ENCODE measurements at places on chromosomes 2 and 18.
A peak's percentile ranks its signal among the peaks of the same experiment; 100 is the strongest.

GRCh38 chr2:224023188-224023587 is 15.9 kb downstream of the SERPINE2 start:
- no peak for DNase-seq

DNA sequence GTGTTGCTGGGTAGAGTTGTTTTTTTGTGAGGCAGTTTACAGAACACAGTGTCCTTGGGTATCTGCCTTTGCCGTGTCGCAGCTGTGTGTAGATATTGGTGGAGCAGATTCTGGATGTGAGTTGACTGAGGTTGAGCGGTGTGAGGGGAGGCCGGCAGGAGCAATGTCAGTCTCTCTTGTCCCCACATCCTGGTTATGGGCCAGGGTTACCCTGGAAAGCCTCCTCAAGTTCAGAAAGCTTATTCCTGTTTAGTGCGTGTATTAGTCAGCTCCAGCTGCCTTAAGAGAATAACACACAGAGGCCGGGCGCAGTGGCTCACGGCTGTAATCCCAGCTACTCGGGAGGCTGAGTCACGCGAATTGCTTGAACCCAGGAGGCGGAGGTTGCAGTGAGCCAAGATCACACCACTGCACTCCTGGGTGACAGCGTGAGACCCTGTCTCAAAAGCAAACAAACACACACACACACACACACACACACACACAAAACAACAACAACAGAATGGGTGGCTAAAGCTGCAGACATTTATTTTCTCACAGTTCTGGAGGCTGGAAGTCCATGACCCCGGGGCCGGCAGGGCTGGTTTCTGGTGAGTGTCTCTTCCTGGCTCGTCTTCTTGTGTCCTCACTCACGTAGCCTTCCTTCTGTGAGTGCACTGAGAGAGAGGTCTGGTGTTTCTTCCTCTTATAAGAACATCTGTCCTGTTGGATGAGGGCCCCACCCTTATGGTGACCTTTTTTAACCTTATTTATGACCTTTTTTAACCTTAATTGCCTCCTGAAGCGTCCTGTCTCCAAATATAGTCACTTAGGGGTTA is 5.1 kb downstream of the NCK2 start:
- DNase-seq = peak; percentile 66

DNA sequence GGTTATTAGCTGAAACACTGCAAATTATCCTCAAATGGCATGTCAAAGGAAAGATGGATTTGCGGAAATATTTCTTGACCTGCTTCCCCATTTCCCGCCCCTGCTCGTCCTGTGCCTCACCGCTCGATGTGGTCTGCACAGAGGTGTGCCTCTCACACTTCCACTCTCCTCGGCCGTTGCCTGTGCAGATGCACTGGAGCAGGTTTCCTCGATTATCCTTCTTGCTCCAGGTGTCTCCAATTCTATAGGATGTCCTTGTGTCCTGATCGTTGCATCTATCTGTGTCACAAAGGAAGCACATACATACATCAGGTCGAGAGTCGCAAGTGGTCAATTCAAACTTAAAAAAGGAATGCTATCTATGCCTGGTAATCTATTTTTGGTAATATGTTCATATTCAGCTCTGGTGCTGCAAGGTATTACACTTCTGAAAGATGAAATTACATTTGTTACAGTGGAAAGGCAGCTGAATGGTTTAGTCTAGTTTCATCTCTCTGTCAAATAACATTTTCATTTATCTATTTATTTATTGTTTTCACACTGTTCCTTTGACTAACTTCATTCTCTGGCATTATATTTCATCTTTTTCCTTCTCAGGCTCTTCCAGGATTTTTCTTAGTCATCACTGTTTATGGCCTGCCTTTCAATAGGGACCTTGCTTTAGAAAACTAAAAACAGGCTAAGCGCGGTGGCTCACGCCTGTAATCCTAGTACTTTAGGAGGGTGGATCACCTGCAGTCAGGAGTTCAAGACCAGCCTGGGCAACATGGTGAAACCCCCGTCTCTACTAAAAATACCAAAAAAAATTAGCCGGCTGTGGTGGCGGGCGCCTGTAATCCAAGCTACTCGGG is 7.6 kb downstream of the FN1 start:
- DNase-seq = no peak

GRCh38 chr18:21191596-21192307 is 50.3 kb upstream of the GREB1L start:
- DNase-seq = no peak

GRCh38 chr18:44497757-44498490 is 182.8 kb upstream of the SETBP1 start:
- no peak for DNase-seq

DNA sequence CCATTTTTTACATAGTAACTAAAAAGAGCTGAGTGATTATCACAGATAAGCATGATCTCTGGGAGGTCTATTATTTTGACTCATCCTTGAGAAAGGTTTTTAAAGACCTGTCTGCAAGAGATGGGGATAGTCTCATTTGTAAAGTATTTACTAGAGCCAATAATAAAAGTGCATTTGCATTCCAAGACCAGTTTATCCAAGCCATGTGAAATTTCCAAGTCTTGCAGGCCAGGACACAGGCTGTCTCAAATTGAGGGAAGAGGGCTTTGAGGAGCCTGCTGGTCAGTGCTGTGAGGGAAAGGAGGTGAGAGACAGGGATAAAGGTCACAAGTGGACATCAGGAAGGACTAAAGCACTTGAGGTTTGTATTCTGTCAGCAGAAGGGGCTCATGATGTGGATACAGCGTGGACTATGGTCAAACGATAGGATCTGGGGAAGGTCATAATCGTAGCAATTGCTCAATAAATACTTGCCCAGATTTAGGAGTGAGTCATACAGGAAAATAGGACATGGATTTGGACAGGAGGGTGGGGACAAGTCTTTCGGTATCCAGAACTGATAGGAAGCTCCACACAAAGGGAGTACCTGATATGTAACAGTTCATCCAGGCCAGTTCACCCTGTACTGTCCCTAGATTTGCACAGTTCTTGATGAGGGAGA is 6.6 kb upstream of the CDH2 start:
- DNase-seq = no peak

DNA sequence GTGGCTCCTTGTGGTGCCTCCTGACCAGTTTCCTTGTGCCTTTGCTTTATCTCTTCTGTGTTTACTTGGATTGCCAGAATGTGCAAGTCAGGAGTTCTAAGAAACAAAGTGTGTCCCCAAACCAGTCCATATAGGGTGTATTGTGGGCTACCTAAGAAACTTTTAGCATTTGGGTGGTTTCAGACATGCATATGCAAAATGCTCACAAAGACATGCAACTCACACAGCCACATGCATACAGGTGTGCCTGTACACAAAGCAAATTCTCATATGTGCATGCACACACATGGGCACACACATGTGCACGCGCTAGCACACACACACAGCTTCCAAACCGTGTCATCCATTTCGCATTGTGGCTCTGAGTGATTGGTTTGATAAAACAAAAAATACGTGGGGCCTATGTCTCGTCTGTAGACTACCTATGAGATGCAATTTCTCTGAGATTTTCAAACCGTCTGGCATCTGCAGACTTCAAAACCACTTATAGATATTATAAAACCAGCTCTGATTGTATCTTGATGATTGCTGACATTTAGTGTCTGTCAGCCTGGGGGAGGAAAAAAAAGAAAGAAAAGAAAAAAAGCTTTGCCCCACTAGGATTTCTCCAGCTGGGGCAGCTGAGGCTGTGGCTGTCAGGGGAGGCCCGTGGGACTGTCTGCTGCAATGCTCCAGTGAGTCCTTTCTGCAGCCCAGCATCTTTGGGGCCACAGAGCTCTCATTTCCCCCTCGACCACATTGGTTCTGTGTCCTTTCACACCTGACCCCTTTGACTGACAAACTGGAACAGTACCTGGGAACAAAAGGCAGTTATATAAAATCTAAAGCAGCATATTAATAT is 556.1 kb downstream of the CMPK2 start:
- DNase-seq = peak; percentile 30

DNA sequence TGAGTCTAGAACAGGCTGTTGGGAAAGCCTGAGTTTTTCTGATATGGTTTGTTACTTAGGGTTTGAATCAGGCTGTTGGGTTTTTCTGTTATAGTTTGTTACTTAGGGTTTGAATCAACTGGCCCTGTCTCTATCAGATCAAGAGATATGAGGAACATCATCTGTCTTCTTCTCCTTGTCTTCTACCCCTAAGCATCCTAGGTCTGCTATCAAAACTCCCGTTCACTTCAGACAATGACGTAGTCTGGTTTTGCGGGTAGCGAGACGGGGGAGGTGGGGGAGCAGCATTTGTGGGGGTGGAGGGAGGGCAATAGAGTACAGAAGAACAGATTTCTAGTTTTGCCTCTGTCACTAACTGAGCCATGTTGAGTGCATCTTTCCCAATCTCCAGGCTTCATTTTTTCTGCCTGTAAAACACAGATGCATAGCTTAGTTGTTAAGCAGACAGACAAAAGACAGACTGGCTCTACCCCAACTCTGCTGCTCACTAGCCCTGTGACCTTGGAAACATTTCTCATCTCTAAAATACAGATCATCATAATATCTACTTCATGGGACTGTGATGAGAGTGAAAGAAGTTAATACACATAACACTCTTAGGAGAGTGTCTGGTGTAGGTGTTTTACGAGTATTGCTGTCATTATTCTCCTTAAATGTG is 9.1 kb downstream of the TNP1 start:
- no peak for DNase-seq

DNA sequence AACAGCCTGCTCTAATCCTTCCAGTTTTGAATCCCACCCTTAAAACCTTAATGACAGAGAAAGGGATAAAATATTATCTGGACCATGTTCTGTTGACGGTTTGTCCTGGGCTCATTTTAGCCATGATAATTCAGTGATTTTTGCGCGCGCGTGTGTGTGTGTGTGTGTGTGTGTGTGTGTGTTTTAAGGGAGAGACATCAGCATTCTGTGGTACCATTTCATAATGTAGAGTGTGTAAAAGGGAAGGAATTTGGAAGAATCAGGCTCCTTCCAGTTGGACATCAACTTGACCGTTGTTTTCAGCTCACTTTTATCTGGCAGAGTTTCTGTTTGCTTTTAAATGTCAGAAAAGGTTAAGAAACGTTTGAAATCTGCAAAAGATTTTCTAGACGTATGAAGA is 535.5 kb downstream of the TNS1 start:
- DNase-seq = no peak

GRCh38 chr2:235541016-235541415 is 47.2 kb downstream of the AGAP1 start:
- no peak for DNase-seq

- peak; percentile 94 for DNase-seq
Observed at GRCh38 chr2:33475224-33476130, 972 bp upstream of the RASGRP3 start.

- no peak for DNase-seq
Observed at GRCh38 chr2:152223977-152224376, 48.4 kb upstream of the STAM2 start.

DNA sequence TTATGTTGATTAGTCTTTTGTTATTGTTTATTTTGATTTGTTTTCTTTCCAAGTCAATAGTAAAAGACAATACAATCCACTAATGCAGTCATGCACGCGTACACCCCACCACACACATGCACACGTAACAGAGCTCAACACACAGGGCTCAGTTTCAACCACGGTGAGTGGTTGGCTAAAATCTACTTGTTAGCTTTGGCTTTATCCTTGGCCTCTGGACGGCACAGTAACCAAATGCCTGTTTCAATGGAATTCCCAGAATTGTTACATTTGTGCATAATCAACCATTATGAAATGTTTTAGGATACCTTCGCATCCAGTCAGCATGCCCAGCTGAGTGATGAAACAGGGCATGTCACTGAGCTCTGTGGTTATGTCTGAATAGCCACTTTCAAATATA is 53.2 kb downstream of the NYAP2 start:
- no peak for DNase-seq

DNA sequence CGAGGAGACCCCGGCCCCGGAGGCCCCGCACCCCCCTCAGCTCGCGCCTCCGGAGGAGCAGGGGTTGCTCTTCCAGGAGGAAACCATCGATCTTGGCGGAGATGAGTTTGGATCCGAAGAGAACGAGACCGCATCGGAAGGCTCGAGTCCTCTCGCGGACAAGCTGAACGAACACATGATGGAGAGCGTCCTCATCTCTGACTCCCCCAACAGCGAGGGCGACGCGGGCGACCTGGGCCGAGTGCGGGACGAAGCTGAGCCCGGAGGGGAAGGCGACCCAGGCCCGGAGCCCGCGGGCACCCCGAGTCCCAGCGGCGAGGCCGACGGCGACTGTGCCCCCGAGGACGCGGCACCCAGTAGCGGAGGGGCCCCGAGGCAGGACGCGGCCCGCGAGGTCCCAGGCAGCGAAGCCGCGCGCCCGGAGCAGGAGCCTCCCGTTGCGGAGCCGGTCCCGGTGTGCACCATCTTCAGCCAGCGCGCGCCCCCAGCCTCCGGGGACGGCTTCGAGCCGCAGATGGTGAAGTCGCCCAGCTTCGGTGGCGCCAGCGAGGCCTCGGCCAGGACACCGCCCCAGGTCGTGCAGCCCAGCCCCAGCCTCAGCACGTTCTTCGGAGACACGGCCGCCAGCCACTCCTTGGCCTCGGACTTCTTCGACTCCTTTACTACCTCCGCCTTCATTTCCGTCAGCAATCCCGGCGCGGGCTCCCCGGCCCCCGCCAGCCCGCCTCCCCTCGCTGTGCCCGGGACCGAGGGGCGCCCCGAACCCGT is 8.3 kb downstream of the TRAPPC12 start:
- DNase-seq = no peak

DNA sequence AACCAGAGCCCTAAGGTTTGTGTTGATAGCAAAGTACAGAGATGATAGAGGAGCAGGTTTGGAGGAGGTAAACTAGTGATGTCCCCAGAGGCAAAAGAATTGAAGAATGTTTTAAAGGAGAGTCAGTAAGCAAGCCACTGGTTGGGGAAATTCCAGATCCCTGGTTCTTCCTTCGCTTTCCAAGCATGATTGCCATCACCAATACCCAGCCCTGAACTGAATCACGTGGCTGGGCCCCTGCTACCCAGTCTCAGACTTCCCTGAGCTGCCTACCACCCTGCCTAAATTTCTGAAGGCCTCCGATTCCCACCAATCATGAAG is 310.8 kb upstream of the STON1 start:
- no peak for DNase-seq

DNA sequence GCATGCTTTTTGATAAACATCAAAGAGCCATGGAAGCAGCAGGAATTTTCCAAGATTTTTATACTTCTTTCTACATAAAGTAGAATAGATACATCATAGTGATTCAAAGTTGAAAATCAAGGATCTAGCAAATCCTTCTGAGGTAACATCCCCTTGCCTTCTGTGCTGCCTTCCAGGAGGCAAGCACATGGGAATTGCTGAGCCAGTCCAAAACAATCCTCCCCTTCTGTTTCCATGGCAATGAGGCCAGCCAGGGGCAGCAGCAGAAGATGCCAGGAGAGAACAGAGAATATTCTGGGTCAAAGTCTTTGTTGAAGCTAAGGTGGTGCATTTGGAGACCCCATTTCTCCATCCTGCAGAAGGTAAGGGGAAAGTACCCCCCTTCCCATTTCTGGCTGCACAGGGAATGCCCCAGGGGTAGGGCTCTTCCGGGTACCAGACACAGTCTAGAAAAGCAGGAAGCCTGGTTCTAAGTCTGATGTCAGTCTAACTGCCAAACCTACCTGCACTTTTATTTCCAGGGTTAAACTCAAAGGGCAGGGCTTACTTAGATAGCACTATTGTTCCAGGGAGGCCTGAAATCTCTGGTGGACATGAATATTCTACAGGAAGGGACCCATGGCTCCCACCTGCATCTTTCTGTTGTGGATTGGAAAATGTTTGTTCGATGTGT is 22.1 kb downstream of the CENPA start:
- DNase-seq = no peak

- no peak for DNase-seq
Observed at GRCh38 chr2:191693778-191694177, 15.8 kb downstream of the NABP1 start.

GRCh38 chr18:21074336-21075323 is 37.0 kb downstream of the ROCK1 start:
- no peak for DNase-seq

- DNase-seq = no peak
Observed at GRCh38 chr18:39622431-39622830, 2056.8 kb upstream of the CELF4 start.
